ENCODE measurements at places on chromosomes 2 and 18.

GRCh38 chr2:33326100-33326499, 150.3 kb upstream of the RASGRP3 start:
- DNase-seq, result no peak

DNA sequence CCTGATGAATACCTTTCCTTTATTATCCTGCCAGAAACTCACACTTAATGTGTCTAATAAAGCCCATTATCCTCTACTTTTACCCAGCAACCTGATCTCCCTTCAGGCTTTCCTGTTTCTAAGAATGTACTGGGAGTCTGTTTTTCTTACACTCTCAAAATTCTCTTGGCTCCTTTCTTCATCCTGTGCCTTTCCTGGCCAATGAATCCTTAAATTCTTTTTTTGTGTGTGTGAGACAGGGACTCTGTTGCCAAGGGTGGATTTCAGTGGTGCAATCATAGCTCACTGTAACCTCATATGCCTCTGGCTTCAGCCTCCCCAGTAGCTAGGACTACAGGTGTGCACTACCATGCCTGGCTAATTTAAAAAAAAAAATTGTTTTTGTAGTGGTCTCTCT, 72.7 kb downstream of the MAP2 start:
- DNase-seq, result no peak

- no peak for DNase-seq
These were observed 34.3 kb downstream of the LDLRAD4 start for GRCh38 chr18:13252686-13253410.

GRCh38 chr2:27754138-27754588, 17.4 kb upstream of the MRPL33 start:
- DNase-seq, result peak; percentile 85

GRCh38 chr2:38432820-38433606, 55.9 kb upstream of the ATL2 start:
- no peak for DNase-seq

DNA sequence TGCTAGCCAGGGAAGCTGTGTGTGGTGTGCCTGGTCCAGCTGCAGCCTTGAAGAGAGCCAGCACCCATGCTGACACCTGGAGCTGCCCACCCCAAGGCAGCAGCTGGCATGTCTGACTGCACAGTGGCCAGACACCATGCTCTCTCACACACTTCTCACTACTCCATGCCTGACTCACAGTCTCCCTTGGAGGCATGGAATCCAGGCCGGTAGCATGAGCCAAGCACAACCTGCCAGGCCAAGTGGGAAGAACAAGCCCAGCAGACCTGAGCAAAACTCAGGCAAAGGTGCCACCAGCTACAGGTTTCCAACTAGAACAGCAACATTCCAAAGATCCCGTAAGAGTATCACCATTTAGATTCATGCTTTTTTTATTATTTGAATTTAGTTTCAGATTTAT, 625.3 kb upstream of the LRRTM4 start:
- no peak for DNase-seq

Data from neural progenitor cell (in vitro differentiated cells).